HFFc6 (cell line): ENCODE measurements at places on chromosomes 4 and X. TPM values are rescaled to one million over a fixed set of nuclear protein-coding genes. Genes with fewer than 3 reads are reported as not detected.

DNA sequence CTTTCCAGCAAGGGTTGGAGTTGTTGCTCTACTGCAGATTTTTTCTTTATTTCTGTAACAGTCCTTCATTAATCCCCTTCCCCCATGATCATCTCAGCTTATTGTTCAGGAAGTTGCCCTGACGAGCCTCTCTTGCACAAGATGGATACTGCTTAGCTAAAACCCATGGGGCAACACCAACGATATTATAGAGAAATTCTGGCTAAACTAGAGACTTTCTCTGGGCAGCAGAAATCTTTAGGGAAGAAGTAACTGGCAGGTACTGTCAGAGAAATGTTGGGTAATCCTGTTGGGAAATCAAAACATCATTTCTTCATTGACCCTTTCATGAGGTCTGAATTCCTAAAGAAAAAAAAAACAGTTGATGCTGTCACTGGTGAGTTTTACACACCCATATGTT lies 921.3 kb downstream of the NLGN4X start:
- H3K27ac ChIP-seq, result no peak overlapping the region
- H3K4me3 ChIP-seq, result no peak overlapping the region
- H3K4me1 ChIP-seq, result no peaks in the 10 kb centered on the region
- no peaks in the 10 kb centered on the region for H3K27me3 ChIP-seq
- DNase-seq, result no peak

LDOC1 gene
- total RNA-seq, result 13.1 and 96.1 TPM in 2 replicates

P2RY8 gene
- total RNA-seq, result not detected in 2 replicates

DNA sequence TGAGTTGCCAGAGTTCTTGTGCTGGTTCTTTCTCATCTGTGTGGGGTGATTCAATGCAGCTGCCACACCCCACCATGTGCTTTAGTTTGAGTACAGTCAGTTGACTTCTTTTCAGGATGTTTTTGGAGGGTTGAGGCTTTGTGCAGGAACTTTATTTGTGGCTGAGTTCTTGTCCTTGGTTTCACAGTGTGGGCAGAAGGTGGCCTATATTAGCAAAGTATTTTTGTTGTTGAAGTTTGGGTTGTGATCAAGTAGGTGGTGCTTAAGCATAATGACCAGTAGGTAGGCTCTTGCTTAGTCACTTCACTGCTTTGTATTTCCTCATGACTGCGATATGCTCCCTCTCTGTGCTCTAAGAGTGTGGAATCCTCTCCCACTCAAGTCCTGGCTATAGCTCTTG lies 80.3 kb downstream of the ARHGAP24 start:
- H3K36me3 ChIP-seq, result peaks cover 9% of the 10 kb centered on the region
- H3K27ac ChIP-seq, result no peak overlapping the region
- H3K27me3 ChIP-seq, result no peaks in the 10 kb centered on the region; the same call in 1 of the 2 replicates
- DNase-seq, result no peak
- peaks cover 6% of the 10 kb centered on the region; the same call in 1 of the 2 replicates for H3K4me1 ChIP-seq
- H3K4me3 ChIP-seq, result no peak overlapping the region

IQSEC2 gene
- total RNA-seq, result 16.8 to 22.8 TPM (median 18.8 TPM) in 3 replicates
